ENCODE measurements at places on chromosomes 12 and 14. TPM values are rescaled to one million over a fixed set of nuclear protein-coding genes. Genes with fewer than 3 reads are reported as not detected.

Gene KRT7
- 4.7 TPM for total RNA-seq

Gene CNIH1
- 39.8 TPM for total RNA-seq

Gene CCDC38
- total RNA-seq: 0.50 TPM

Gene KRT82
- total RNA-seq: not detected

GRCh38 chr14:76917158-76917596, 91.0 kb downstream of the LRRC74A start:
- DNase-seq: no peak

- DNase-seq: no peak
Measured at GRCh38 chr12:117850048-117850447, 118.7 kb downstream of the KSR2 start.

GRCh38 chr14:65415613-65416012, 3.1 kb downstream of the FUT8 start:
- DNase-seq: no peak

GRCh38 chr12:58416236-58416635, 474.9 kb downstream of the ATP23 start:
- no peak for DNase-seq

- DNase-seq: no peak
Measured at GRCh38 chr12:57631566-57632072, 1.4 kb downstream of the B4GALNT1 start.

DNA sequence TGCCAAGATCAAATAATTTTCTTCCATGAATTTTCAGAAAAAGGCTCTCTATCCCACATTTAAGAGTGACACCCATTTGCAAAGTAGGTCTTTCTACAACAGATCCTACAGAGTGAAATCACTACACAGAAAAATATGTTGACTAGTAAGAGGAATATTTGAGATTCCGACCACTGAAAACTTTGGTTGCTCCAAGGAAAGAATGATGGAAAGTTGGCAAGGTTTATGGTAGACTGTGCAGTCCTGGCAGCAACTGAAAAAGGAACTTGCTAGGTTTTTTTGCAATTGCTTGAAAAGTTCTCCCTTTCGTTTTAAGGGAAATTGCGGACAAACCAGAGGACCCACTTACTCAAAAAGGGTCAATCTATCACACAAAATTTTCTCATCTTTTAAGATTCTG, 83.1 kb upstream of the TSPAN8 start:
- DNase-seq: no peak

All from activated CD8-positive, alpha-beta memory T cell treated with anti-CD3 and anti-CD28 coated beads, Interleukin-2, amount 10 ng/mL, durations not matched to agents 7 days and 5 days (primary cell).